ACHN (cell line): ENCODE measurements at places on chromosomes 5 and 9.

GRCh38 chr5:166618526-166618925 lies 1672.9 kb upstream of the WWC1 start:
- DNase-seq, result no peak

GRCh38 chr5:180975338-180975737 lies 13.3 kb upstream of the BTNL3 start:
- DNase-seq, result no peak

GRCh38 chr5:115194676-115195075 lies 25.0 kb upstream of the TRIM36 start:
- DNase-seq, result no peak

- DNase-seq, result no peak
These were observed 11.7 kb upstream of the CERCAM start for GRCh38 chr9:128408963-128409431.

- DNase-seq, result no peak
These were observed 137.9 kb upstream of the OTULINL start for GRCh38 chr5:14443671-14444093.

DNA sequence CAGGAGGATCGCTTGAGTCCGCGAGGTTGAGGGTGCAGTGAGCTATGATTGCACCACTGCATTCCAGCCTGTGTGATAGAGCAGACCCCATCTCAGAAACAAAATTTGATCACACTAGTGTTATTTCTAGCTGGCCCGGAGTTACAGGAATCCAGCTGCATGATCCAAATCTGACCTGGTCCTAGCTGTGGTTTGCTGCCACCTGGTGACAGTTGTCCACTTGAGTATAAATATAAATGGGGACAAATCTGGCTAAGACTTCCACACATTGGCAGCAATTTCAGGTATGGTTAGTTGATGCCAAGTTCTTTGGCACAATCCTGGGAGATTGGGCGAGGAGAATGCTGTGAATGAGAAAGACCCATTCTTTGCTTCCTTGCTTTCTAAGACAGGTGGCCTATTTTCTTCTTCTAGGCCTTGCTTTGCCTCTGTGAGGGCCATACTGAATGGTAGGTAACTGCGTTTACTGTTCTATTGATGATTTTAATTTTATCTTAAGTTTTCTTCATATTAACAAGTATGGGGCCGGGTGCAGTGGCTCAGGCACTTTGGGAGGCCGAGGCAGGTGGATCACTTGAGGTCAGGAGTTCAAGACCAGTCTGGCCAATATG lies 35.4 kb downstream of the UBE2R2 start:
- peak; percentile 45 for DNase-seq

DNA sequence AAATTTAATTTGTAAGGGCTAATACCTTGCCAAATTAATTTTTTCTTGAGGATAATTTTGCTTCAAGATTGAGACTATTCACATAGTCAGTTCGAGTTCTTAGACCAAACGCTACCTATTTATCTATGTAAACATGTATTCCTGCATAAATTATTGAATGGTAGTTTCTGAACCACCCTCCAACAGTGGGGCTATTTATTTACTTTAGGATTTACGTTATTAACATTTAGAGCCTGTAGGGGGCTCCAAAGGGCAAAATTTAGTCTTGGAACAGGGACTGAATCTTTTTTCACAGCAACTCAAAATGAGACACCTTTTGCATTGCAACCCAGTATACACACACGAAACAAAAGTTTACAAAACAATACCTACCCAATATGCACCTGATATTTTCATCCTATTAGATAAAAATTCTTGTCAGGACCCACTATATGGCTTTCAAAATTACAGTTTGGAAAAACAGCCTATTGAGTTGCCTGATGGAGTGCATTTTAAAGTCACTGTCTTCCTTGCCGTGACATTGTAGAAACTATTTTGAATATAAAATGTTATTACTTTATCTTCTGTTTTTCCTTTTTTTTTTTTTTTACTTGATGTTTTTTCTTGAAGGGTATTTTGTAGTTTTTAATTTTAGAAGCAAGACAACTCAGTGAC lies 47.1 kb upstream of the POU4F3 start:
- DNase-seq, result peak; percentile 59

- DNase-seq, result no peak
These were observed 127.6 kb downstream of the HSD17B3 start for GRCh38 chr9:96174371-96174770.

DNA sequence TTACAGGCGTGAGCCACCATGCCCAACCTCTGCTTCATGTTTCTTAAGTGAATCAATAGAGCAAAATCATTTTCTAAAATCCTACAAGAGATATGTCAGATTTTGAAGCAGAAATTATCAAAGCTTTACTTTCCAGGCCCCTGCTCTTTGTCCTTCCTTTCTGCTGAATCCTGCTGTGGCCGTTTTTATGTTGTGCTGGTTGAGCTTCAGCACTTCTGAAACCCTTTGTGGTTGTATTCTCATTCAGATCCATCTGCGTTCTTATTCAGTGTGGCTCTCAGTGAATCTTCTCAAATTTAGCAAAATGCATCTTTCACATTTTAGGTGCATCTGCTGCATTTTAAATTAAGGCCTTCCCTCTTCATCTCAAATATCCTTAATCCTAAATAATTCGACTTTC lies 26.0 kb downstream of the JMY start:
- DNase-seq, result no peak

DNA sequence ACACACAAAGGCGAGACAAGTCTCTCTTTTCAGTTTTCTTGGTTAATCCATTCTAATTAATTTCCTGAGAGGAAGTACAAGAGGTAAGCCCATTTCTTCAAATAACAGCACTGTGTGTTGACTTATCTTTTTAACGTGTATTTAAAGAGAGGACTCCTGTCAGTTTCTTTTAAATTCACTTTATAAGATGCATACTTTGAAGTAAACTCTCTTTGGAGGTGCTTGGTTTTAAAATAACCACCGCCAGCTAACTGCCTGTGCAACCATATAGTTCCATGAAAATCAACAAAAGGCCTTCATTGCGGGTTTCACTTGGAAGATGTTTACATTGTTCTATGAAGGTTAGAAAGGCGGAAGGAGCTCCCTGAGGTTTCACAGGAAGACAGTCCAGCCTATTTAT lies 13.1 kb upstream of the SERINC5 start:
- DNase-seq, result no peak

- no peak for DNase-seq
These were observed 117.2 kb downstream of the TRPM3 start for GRCh38 chr9:71004196-71004595.

DNA sequence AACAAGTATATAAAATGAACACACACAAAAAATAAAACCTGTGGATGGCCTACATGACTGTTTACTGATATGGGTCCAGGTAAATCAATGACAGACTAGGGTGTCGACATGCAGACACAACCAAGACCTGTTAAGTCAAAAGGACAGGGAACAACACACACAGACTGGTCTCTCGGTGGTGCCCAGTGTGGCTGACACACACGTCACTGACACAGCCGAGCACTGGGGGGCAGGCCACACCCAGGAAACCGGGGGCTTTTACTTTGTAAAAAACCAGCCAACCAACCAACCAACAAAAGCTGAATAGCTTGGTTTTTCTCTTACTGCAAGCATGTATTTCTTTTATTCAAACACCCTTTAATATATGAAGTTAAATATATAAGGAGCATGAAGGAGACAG lies 5.0 kb downstream of the FAM163B start:
- DNase-seq, result no peak

GRCh38 chr9:97740848-97741821 lies 44.0 kb upstream of the XPA start:
- DNase-seq, result no peak

GRCh38 chr5:76715486-76715735 lies 515 bp upstream of the F2R start:
- peak; percentile 5 for DNase-seq

DNA sequence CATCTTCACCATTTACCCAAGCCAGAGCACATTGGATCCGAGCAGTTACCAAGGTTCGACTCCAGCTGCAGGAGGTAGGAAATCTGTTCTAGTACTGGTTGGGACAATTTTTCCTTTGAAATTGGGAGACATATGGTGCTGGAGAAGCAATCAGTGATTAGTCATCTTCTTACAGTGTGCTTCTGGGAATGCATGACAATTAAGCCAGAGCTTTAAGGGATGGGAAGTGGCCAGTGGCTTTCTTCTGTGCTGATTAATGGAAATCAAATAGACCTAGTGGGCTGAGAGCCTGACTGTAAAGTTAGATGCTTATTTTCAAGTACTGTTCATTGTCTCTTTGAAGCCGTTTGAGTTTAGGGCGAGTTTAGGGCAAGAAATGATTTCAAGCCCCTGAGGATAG lies 152.1 kb downstream of the UNC13B start:
- DNase-seq, result no peak

GRCh38 chr5:90982576-90982975 lies 400.5 kb downstream of the ARRDC3 start:
- DNase-seq, result no peak

- peak; percentile 27 for DNase-seq
These were observed 68.7 kb downstream of the ACTL7B start for GRCh38 chr9:108786901-108787689.

GRCh38 chr5:55370291-55370925 lies 62.6 kb downstream of the MTREX start:
- no peak for DNase-seq

DNA sequence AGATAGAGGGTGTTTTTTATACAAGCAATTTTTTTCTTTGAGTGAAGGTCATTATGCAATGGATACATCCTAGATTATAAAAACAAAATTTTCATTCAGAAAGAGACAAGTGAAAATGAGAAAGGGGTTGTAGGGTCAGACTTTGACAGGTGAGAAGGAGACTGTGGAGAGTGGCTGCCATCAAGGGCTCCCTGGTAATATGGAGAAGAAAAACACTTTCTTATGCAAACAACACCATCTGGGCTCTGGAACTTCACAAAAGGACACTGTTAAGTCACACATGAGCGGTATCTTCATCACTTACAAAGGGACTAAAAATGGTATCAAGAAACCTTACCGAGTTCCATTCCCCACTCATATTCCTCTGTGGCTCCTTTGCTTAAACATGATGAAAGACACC lies 23.5 kb downstream of the C7 start:
- no peak for DNase-seq

DNA sequence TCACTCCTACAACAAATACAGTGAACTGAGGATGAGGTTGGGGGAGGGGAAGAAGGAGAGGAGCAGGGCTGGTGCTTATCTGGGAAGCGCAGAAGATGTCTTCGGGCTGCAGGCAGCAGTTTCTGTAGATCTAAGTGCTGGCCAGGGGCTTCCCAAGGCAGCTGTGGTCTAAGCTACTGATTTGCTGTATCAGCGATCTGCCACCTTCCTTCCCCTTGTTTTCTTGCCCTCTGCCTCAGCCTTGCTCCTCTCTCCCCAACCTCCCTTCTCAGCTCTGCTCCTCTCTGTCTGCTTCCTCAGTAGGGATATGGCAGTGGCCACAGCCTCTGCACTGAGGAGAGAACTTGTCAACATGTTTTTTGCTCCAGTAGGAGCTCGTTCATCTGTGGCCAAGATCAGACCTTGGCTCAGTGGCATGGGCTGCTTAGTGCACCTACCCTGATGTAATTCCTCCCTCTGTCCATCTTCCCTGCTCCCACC lies 42.8 kb upstream of the IL6ST start:
- no peak for DNase-seq

DNA sequence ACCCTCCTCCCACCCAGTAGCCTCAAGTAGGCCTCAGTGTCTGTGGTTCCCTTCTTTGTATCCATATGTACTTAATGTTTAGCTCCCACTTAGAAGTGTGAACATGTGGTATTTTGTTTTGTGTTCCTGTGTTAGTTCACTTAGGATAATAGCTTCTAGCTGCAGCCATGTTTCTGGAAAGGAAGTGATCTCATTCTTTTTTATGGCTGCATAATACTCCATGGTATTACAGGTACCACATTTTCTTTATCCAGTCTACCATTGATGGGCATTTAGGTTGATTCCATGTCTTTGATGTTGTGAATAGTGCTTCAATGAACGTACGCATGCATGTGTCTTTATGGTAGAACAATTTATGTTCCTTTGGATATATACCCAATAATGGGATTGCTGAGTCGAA lies 74.8 kb downstream of the SLC12A2 start:
- DNase-seq, result no peak

- DNase-seq, result no peak
These were observed 32.2 kb downstream of the PCDH1 start for GRCh38 chr5:141846031-141846430.

GRCh38 chr5:146218168-146218567 lies 14.8 kb downstream of the RBM27 start:
- DNase-seq, result no peak

DNA sequence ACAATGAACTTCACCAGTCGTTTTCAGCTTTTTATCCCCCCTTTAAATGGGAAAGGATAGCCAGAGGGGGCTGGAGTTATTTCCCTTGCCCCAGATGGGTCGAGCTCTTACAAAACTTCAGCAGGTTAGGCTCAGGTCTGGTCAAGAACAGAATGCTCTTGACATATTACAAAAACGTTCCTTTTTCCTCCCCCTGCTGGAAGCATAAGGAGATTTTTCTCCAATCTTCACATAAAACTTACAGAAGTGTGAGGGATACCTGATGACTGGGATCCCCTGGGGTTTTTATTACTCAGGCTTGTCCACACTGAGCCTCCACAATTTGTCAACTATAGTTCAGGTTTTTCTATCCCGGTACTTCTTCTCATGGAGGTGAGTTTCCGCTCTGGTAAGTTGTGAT lies 60.8 kb downstream of the CSF2 start:
- DNase-seq, result peak; percentile 38

DNA sequence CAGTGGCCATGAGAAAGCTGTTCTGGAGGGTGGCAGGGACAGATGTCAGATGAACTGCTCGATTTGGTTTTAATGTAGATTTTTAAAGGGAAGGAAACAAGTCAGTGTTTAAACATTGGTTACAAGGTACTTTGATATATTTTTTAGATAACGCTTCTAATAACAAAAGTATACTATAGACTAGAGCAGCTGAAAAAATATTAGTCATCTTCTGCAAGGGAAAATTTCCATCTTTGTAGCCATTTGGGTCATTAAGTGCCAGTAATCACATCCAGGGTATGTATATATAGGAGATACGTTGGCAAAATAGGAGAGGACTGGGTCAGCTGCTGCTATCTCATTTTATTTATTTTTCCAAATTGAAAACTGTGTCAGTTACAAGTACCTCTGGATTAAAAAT lies 69.0 kb downstream of the SV2C start:
- no peak for DNase-seq

DNA sequence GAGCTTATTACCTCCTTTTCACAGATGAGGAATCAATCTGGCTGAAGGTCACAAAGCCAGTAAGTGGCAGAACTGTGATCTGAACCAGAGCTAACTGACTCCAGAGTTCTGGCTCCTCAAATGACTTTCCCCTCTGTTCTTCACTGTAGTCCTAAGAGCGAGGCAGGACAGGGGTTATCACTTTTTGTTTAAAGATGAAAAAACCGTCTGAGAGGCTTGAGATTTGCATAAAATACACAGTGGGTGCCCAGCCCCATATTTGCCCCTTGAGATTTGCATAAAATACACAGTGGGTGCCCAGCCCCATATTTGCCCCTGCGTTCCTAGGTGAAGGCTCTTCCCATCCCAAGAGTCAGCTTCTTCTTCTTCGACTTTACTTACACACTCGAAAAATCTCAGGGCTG lies 667 bp downstream of the FBXO10 start:
- no peak for DNase-seq

DNA sequence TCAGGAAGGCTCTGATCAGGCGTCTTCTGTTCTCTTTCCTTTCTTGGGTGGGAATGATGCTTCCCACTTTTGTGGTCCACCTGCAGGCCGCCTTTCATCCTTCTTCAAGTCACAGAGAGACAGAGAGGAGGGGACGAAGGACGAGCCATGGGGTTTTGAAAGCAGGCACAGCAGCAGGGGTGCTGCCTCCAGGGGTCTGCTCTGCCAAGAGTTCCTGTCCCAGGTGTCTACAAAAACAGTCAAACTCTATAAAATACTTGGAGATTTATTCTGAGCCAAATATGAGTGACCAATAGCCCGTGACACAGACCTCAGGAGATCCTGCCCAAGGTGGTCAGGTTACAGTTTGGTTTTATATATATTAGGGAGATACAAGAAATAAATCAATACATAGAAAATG lies 34.5 kb upstream of the LCP2 start:
- no peak for DNase-seq
